ENCODE measurements at places on chromosomes 4 and X.

DNA sequence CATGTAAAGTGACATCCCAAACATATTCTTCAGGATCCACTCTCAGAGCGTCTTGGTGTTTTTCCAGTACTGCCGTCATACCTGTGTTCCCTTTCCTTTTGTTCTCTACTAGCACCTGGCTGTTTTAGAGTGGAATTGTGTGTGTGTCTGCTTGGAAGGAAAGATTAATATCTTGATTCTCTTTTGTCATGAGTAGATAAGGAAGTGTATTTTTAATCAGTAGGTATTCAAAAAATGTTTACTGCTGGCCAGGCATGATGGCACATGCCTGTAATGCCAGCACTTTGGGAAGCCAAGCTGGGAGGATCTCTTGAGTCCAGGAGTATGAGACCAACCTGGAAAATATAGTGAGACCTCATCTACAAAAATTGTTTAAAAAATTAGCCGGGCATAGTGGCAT is 198.8 kb downstream of the CBR4 start:
- no peak for DNase-seq

DNA sequence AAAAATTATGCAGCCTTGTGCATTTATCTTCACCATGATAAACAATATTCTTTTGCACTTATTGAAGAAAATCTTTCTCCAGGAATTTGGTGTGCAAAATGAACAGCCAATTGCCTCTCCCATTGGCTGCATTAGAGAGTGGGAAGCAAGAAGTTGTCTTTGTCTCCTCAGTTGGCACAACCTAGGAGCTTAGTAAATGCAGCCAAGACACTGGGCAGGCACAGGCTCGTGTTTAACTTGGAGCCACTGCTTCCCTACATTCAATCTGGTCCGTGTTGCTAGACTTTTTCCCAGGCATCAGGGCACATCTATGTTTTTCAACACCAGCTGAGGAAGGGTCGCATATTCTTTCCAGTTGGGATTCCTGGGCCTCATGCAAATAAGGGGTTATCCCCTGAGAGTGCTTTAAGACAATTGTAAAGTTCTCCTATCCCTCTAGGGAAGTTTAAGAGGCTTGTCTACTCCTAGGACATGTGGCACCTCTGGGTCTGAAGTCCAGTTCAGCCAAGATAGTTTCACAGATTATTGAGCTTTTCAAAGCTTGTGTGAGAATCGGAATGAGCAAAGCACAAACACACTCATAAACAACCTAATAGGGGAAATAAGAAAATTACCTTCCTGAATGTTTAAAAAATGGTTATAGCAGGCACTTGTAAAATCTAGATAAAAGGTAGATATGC is 31.8 kb upstream of the SRD5A3 start:
- no peak for DNase-seq

DNA sequence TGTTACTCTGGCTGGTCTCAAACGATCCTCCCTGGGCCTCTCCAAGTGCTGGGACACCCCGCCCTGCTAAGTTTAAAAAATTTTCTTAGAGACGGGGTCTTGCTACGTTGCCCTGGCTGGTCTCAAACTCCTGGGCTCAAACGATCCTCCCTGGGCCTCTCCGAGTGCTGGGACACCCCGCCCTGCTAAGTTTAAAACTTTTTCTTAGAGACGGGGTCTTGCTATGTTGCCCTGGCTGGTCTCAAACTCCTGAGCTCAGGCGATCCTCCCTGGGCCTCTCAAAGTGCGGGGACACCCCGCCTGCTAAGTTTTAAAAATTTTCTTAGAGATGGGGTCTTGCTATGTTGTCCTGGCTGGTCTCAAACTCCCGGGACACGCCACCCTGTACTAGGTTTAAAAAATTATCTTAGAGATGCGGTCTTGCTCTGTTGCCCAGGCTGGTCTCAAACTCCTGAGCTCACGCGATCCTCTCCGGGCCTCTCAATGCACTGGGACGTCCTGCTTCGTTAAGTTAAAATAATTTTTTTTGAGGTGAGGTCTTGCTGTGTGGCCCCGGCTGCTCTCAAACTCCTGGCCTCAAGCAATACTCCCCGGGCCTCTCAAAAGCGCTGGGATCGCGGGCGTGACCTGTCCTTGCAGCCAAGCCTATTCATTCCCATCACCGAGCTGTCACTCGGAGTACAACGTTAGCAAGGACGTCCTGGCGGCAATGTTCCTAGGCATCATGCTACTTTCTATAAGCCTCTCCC is 1.1 kb downstream of the SLC25A6 start:
- no peak for DNase-seq

GRCh38 chr4:87375719-87376291 is 15.2 kb downstream of the HSD17B11 start:
- DNase-seq: no peak

- DNase-seq: no peak
Observed at GRCh38 chrX:97909245-97909644, 1025.5 kb downstream of the RPA4 start.

- DNase-seq: no peak
Observed at GRCh38 chrX:111719426-111720210, 38.6 kb downstream of the ALG13 start.

Data from activated CD4-positive, alpha-beta T cell treated with anti-CD3 and anti-CD28 coated beads for 36 hours (primary cell).